ENCODE measurements at places on chromosomes 7 and 10.

- DNase-seq: no peak
Observed at GRCh38 chr10:78516236-78516635, 482.6 kb downstream of the RPS24 start.

- DNase-seq: no peak
Observed at GRCh38 chr7:140769852-140770251, 73.3 kb downstream of the NDUFB2 start.

- DNase-seq: no peak
Observed at GRCh38 chr10:70765794-70766594, 19.2 kb downstream of the TBATA start.

DNA sequence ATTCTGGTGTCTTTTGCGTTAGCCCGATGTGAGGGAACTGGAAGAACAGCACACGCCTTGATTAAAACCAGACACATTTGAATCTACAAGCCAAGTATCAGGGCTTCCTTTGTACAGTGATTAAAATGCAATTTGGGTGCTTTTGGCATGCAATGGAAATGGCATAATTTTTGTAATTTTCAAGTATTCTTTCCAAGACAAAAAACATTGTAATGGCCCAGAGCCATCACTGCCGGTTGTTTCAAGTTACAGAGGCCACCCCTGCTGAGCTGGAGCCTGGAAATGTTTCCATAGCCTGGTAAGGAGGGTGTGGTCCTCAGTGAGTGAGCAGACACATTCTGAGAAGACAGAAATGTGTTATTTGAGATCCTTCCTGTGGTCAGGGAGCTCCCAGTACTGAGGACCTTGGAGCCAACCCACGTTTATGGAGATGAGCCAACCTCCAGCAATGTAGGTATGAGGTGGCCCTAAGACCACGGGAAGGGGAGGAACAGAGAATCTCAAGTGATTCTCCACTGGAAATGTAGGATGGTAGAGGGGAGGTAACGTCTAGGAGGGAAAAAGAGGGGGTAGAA is 20.9 kb downstream of the TEX36 start:
- DNase-seq: no peak

DNA sequence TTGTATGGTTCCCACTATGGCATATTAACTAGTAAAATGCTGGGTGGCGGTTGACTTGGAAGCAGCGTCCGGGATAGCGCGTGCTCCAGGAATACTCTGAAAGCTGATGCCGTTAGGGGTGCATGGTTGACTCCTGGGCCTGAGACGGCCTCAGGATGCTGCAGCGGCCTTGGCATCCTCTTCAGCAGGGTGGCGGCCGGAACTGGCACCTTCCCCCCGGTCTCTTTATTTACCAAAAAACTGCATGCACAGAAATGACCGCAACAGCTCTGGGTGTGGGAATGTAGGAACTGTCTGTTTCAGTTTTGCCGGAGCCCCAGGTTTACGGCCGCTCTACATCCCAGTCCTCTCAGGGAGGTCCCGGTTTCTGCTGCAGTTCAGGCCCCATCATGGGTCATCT is 28.8 kb downstream of the PFKP start:
- DNase-seq: no peak

- no peak for DNase-seq
Observed at GRCh38 chr10:16795410-16796073, 21.7 kb downstream of the RSU1 start.

DNA sequence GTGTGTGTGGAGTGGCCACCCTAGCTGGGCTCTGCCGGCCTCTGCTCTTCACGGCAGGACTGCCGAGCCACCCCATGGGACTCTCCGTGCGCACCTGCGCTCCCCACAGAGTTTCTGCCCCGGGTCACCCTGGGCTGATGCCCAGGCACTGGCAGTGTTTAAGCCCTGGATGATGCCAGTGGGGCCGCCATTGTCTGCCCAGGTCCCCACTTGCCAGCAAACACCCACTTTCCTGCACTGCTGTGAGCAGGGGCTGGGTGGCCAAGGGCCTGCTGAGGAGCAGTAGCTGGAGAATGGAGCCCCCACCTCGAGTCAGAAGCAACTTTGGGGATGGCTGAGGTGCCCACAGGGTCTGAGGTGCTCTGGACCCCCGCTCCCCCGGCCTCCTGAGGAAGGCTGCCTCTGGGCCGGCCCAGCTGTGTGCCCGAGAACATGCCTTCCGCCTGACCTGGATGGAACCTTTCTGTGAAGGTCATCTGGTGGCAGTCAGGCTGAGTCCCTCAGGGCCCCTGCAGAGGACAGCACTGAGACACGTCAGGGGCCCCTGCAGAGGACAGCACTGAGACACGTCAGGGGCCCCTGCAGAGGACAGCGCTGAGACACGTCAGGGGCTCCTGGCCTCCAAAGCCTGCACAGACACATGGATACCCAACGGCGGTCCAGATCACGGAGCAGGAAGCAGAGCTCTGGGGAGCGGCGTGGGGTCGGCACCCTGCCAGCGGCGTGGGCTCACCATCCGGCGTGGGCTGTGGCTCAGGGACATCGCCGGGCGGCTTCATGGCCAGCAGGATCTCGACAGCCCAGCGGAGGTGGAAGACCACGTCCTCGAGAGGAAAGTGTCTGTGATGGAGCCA is 62.0 kb downstream of the CFAP46 start:
- DNase-seq: no peak

DNA sequence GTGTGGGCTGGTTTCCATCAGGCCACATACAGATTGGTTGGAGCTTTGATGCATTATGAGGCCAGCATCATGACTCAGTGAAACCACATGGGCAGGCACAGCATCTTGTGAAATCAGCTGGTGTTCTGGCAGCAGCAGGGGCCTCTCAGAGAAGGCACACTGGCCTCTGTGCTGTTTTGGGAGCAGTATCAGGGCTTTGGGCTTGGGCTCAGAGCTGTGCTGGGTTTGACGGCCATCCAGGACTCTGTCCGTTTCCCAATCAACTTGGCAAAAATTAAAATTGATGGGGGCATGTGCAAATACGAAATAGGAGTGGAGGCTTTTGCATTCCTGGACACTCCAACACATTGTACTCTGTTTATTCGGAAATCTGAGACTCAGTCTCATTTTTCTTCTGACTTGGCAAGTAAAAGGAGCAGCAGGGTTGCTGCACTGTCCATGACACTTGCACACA is 190.9 kb downstream of the BMPER start:
- peak; percentile 83 for DNase-seq

- DNase-seq: peak; percentile 67
Observed at GRCh38 chr10:30433306-30433729, 666 bp upstream of the MAP3K8 start.

DNA sequence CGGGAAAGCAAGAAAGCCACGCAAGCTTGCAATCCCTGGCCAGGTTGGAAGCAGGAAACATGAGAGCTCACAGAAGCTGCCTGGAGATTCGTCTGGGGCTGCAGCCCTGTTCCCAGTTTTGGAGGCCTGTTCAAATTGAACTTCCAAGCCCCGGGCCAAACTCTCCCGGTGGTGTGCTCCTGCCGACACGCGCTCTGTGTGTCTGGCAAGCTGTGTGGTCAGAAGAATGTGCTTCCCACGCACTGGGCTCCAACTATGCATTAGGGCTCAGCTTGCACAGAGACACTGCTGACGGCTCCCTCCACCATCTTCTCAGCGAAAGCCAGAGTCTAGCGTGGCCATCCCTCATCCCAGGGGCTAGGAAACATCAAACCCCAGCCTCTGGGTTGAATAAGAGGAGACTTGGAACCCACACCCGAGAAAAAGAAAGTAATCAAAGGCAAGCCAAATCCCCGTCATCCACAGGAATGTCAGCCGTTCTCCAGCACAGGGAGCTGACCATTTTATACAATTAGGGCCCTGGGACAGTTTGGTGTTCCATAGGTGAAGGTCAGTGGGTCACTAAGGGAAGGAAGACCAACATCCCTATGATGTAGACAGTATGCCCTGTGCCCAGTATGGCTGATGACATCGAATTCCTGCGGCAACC is 107.2 kb downstream of the FGFR2 start:
- DNase-seq: peak; percentile 73

GRCh38 chr10:122558452-122558851 is 2.1 kb upstream of the DMBT1 start:
- DNase-seq: no peak

DNA sequence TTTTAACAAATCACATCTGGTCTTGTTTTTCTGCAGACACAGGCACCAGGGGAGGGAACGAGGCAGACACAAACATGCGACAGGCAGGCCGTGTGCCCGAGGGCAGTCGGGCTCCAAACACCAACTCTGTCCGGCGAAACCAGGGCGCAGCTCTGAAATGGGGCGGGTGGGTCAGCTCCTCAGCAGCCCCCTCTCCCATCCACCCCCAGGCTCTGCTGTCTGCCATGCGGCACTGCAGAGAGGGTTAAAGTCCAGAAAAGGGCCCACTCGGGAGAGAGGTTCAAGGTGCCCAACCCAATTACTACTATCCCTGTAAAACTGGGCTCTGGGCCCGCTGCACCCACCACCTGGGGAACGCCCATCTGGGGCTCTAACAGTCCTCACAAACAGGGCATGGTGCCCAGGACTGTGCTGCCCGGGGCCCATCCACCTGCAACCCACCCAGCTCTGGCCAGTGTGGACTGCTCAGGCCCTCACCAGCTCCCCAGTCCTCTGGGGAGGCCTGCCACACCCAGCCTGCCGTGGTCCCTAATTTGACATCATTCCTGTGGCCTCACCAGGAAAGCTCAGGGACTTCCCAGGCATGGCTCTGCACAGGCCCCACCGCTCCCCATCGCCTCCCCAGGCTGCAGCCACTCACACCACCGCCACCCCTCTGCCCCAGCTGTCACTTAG is 18.7 kb downstream of the YKT6 start:
- DNase-seq: no peak

DNA sequence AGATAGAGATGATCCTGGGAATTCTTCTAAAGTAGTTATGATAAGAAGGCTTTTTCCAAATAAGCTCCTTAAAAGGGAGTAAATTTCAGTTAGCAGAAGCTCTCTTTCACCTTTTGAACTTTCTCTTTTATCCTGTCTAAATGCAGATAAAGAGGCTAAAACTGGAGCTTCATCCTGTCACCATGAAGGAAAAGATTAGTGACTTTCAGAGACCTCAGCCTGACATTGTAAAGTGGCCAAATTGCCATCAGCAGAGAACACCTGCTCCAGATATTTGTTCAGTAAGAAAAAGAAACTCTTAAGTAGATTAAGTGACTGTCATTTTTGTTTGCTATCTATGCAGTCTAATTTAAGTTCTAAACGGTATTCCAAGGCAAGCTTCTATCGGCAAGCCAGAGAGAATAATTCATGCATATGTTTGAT is 18.3 kb downstream of the VWDE start:
- no peak for DNase-seq
